T-cell (primary cell): ENCODE measurements at places on chromosomes 4 and X.
A peak's percentile ranks its signal among the peaks of the same experiment; 100 is the strongest.

GRCh38 chr4:60737858-60738257 lies 462.3 kb upstream of the ADGRL3 start:
- no peak for DNase-seq

- peak; percentile 6 for DNase-seq
Observed at GRCh38 chr4:472881-473569, 25.9 kb downstream of the ZNF721 start.

GRCh38 chr4:25031077-25031621 lies 403 bp upstream of the LGI2 start:
- no peak for DNase-seq

DNA sequence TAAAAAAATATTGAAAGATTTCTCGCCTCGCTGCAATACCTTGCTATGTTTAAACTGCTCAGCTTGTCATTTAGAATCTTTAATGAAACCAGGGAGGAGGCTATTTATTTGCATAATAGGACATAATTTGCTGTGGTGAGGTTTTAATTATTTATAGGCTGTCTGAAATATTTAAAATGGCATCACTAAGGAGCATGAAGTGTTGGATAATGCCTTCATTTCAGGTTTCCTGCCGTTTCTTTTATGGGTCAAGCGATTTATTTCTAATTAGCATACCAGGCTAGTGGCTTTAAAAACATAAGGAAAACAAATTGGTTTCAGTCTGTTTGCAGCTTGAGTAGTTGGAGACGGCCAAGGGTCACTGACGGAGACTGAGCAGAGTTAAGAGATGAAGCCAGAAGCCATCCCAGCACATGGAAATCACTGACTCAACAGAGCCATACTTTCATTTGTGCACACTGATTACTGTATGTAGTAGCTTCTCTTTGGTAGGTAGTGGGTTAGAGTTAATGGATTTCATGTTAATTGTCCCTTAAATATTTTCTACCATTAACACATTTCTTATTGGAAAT lies 1962.4 kb upstream of the TENM3 start:
- no peak for DNase-seq

- DNase-seq, result no peak
Observed at GRCh38 chr4:55781812-55782211, 37.8 kb upstream of the EXOC1L start.

GRCh38 chr4:82293304-82293703 lies 80.5 kb downstream of the HNRNPD start:
- DNase-seq, result no peak

GRCh38 chr4:41451961-41452360 lies 86.0 kb upstream of the LIMCH1 start:
- DNase-seq, result no peak
